GM23338 (cell line): ENCODE measurements at places on chromosomes 11 and 22. TPM values are rescaled to one million over a fixed set of nuclear protein-coding genes. Genes with fewer than 3 reads are reported as not detected.

FBLN1 gene
- 134 and 137 TPM in 2 replicates for total RNA-seq

MUC5AC gene
- not detected in 2 replicates for total RNA-seq

OR2AT4 gene
- total RNA-seq: not detected in 2 replicates

CECR2 gene
- total RNA-seq: 106 and 110 TPM in 2 replicates

CFL1 gene
- 981 and 1,393 TPM in 2 replicates for total RNA-seq

GAL3ST1 gene
- 9.2 and 13.3 TPM in 2 replicates for total RNA-seq

DNA sequence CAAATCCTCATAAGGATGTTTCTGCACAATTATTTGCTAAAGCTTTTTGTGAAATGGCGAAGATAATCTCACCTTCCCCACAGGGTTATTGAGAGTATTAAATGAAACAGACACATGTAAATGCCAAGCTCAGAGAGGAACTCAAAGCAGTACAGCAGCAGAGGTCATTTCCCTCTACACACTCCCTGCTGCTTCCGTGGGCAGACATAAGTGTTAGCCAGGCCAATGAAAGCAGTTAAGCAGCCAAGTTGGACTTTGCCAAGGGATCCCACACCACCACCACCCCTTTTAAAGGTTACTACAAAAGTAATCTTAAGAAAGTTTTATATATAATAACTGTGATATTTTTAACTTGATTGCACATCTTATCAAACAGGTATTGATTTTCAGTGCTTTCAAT is 4.0 kb upstream of the FAM111A start:
- DNase-seq: no peak

DNA sequence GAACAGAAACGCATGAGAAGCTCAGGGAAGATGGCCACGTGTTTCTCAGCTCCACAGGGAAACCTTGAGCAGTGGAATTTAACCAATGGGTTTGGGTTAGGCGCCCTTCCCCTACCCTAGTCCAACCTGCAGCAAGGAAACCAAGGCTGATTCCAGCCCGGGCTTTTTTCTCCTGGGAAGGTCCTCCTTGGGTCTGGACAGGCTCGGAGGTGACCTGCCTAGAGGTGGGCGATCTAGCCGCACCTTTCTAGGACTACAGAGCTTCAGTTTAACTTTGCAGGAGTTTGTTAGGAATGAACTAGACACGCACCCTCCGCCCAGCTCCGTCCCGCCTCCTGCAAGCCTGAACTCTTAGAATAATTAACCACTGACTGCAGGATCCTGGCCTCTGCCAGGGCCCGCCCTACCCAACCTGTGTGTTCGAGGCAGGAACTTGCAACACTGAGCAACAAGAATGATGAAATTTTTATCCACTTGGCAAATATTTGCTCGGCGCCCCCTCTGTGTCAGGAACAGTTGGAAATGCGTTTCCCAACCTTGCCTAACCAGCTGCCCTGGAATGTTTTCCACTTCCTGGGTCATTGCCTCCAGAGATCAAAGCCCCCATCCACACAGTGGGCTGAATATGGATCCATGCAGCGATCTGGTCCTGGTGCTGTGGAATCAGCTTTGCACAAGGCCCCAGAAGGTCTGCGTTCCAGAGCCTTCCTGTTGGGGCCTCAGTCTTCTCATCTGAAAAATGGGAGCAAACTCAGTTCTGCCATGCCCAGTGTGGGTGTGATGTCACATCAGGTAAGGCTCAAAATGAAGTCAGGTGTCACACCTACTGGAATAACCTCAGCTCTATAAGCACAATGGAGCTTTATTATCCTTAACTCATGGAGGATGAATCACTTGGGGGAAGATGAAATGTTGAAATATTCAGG is 13.3 kb downstream of the MPST start:
- DNase-seq: peak; percentile 54

- DNase-seq: no peak
These were observed 32.2 kb upstream of the A4GALT start for GRCh38 chr22:42752912-42753311.

- DNase-seq: no peak
These were observed 60.7 kb upstream of the CCDC89 start for GRCh38 chr11:85746670-85747069.

DNA sequence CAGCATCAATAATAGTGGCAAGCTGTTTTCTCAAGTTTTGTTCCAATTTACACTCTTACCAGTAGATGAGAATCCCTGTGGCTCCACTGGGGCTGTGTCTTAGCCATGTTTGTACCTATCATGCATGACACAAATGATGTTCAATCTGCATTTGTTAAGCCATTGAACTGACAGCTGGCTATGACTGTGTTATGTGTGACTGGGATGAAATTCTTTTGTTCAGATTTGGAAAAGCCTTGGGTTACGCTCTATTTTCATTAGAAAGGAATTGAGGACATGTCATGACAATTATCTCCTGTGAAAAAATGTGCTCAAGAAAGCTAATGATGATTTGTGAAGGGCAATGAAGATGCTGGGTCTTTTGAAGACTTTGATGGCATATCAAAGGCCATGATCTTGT is 201.8 kb upstream of the LARGE1 start:
- no peak for DNase-seq

- no peak for DNase-seq
These were observed 12.7 kb downstream of the PRG3 start for GRCh38 chr11:57368106-57368844.

- no peak for DNase-seq
These were observed 3.8 kb downstream of the KCNC1 start for GRCh38 chr11:17738151-17738973.
